ENCODE measurements at places on chromosomes 5 and 9.

- no peak for DNase-seq
Measured at GRCh38 chr5:179272326-179273072, 72.8 kb downstream of the ADAMTS2 start.

GRCh38 chr5:159309689-159310433, 20.4 kb downstream of the IL12B start:
- DNase-seq = no peak

- DNase-seq = no peak
Measured at GRCh38 chr5:172403817-172404216, 50.5 kb downstream of the SH3PXD2B start.

DNA sequence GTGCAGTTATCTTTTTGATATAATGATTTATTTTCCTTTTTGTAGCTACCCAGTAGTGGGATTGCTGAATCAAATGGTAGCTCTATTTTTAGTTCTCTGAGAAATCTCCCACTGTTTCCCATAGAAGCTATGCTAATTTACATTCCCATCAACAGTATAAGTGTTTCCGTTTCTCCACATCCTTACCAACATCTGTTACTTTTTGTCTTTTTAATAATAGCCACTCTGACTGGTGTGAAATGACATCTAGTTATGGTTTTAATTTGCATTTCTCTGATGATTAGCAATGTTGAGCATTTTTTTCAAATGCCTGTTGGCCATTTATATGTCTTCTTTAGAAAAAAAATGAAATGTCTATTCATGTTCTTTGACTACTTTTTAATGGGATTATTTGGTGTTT, 94.7 kb downstream of the SERINC5 start:
- DNase-seq = no peak

DNA sequence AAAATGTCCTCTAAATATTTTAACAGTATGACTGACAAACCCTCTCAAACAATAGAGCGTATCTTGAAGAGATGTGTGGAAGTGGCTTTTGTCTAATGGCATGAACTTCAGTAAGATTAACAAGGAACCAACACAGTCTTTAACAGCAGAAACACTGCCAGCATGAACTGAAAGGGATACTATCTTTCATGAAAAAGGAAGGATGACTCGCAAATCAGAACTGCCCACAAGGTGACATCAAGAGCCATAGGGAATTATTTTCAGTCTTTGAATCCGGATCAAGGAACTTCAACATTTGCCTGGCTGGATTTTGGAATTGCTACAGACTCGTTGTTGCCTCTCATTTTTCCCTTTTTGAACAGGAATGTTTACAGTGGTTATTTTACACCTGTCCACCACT, 5.1 kb upstream of the HEXB start:
- no peak for DNase-seq

- no peak for DNase-seq
Measured at GRCh38 chr5:766666-767431, 17.7 kb downstream of the ZDHHC11B start.

DNA sequence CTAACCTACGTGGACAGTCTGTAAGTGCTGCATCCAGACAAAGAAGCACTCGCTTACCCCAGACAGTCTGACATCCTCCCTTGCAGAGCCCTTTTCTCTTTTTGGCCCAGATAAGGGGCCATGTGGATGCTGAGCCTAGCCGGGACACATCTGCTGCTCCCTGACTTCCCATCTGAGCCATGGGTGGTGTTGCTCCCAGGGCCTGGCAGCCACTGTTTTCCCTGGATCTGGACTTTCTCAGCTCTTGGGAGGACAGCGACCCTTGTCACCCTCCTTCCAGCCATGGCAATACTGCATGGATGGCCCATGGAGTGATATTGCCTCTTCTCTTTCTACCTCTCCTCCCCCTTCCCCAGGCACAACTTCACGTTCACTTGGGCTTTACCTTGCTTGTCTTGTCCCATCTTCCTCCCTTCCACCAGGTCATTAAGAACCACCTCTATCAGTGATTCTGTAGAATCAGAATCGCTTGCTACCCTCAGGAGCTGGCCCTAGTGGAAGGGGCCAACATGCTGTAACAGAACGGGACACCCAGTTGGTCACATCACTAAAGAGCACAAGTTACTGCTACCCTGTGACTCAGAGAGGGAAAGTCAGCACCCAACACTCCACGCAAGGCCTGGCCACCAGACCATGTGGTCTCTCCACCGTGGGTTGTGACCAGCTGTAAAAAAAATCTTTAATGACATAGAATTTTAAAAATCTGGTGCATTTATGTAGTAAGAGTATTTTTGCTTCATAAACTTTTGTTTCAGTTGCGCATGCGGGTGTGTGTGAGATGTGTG, 4.4 kb downstream of the NEURL1B start:
- DNase-seq = no peak

DNA sequence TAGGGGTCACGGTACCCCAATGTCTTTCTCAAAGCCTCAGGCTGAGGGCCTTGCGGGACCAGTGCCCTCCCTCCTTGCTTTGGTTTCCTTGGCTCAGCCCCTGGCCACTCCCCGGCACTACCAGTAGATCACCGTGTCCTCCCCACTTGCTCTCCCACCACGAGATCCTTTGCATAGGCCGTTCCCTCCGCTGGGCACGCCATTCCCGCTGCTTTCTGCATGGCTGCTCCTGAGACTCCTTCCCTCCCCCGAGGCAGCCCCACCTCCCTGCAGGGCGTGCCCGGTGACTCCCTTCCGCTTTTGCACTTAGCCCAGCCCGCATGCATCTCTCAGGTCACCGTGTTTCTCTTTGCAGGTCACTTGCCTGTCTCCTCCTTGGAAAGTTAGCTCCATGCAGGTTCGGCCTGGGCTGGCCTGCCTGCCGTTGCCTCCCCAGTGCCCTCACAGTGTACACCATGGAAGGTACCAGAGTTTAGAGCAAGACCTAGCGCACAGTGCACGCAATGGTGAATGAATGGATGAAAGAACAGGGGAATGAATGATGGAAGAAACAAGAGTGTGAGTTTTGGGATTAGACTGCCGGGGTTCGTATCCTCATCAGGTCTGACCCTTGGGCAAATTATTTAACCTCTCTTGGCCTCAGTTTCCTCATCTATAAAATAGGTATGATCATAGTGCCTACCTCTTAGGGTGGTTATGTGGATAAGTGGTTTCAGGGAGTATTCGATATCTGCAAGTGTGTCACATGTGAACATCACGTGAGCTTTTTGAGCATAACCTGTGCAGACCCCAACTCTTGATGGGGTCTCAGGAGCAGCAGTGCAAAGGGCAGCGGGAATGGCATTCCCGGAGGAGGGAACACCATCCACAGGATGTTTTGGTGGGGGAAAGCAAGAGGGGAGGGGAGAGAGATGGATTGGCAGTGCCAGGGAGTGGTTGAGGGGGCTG, 214.3 kb downstream of the C9orf50 start:
- no peak for DNase-seq

- DNase-seq = no peak
Measured at GRCh38 chr9:5492965-5493678, 17.2 kb upstream of the PDCD1LG2 start.

DNA sequence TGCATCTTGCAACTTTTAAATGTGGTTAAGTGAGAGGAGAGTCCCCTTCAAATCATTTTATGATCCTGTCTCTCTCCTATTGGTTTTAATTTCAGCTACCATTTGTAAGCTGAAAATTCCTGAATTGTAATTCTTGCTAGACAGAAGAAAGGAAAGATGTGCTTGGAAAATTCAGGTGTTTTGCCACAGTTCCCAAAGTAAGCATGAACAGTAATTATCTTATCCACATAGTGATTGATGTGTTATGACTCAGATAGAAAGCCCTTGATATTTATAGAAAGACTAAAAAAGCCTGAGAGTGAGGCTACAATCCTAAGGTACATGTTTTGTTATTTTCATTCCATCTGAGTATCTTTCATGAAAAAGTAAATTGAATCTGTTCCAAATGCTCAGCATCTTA, 492.5 kb downstream of the MAT2B start:
- DNase-seq = no peak
